ENCODE measurements at places on chromosomes 4 and X. TPM values are rescaled to one million over a fixed set of nuclear protein-coding genes. Genes with fewer than 3 reads are reported as not detected.

GLRA3 gene
- total RNA-seq: not detected

PLK4 gene
- total RNA-seq: 43.8 TPM

PAGE1 gene
- total RNA-seq: not detected

USP17L22 gene
- total RNA-seq: not detected

SMR3B gene
- total RNA-seq: not detected

SFRP2 gene
- not detected for total RNA-seq

CFI gene
- 0.35 TPM for total RNA-seq

RADX gene
- 7.1 TPM for total RNA-seq

FGFR3 gene
- 0.18 TPM for total RNA-seq

FSTL5 gene
- total RNA-seq: not detected

SORBS2 gene
- total RNA-seq: not detected

MAGEA6 gene
- total RNA-seq: not detected

NDST3 gene
- total RNA-seq: not detected

GRCh38 chr4:38905652-38906385 lies 38.2 kb downstream of the FAM114A1 start:
- DNase-seq: no peak

- peak; percentile 56 for DNase-seq
These were observed 3.5 kb upstream of the TMSB4X start for GRCh38 chrX:12971282-12972003.

DNA sequence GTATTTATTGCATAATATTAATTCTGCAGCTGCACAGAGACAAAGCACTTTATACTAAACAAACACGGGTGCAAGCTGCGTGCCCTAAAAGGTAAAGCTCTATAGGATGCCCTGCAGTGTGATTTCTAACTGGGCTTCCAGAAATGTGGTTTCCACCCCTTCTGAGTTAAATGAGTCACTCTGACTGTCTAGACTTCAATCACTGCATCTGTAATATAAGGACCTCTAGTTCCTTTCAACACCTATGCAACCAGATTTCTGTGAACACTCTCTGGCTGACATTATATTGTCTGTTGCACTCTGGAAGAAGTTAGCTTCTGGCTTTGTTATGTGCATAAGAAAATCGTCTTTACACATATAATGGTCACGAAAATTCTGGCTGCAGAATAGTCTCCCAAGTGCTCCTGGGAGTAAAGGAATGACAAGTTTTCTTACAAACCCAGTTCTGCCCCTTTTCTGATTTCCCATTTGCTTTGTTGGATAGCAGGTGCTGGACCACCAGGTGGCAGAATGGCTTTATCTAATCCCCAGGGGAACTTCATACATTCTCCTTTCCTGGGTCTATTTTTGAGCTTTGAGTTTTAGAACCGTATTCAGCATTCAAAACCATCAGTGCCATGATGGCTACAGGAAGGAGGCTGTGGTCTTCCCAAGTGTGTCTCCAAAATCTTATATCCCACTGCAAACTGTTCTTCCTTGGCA lies 842.2 kb downstream of the STIM2 start:
- DNase-seq: no peak

DNA sequence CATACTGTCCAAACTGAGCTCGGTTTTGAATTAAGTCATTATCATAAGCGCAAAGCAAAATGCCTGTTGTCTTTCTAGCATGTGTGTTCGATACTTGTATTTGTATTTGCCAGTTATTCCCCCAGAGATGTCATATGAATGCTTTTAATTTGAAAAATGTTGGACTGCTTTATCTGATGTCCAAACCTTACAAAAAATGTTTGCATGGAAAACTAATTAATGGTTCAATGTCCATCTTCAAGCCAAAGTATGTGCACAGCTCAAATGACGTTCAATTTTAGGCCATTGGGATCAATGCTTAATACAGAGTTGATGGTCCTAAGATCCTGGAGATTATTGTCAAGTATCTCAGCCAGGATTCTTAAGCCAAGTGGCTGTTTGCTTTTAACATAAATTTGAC lies 17.2 kb upstream of the HPGDS start:
- no peak for DNase-seq

GRCh38 chr4:162209706-162210105 lies 45.9 kb upstream of the FSTL5 start:
- no peak for DNase-seq

DNA sequence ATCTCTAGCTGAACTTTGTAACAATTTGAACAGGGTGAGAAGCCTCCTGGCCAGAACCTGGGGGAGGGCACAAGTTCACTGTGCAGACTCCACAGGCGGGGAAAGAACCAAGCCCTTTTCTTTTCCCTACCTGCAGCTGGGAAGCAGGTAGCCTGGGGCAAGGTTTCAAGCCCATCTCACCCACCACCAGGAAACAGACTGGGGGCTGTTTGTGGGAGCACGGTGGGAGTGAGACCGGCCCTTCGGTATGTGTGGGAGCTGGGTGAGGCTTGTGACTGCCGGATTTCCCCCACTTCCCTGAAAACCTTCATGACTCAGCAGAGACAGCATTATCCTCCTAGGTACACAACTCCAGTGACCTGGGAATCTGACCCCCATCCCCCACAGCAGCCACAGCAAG lies 211.7 kb downstream of the ZNF674 start:
- no peak for DNase-seq

DNA sequence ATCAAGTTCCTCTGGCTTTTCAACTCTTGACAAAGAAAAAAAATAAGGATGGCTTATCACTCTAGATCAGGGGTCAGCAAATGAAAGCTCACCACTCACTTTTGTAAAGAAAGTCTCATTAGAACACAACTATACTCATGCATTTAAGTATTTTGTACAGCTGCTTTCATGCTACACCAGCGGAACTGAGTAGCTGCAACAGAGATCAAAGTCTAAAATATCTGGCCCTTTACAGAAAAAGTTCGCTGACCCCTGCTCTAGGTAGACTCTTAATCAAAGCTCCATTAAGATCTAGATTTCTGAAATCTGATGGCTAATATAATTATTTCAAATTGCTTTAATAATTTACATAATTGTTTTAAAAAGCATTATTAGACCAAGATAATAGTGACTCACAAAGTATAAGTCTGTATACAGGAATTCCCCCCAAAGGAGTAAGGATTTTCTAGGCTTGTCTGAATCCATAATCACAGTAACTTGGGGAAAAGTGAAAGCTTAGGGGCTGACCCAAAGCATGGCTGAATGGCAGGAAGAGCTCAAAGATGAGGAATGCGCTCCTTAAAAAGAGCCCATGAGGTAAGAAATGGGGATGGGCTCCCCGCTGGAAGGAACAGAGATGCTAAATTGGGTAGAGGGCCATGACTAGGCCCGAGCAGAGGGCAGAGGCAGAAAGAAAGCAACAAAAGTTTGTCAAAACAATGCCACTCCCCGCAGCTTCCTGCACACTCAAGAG lies 140.3 kb downstream of the SH3KBP1 start:
- no peak for DNase-seq

DNA sequence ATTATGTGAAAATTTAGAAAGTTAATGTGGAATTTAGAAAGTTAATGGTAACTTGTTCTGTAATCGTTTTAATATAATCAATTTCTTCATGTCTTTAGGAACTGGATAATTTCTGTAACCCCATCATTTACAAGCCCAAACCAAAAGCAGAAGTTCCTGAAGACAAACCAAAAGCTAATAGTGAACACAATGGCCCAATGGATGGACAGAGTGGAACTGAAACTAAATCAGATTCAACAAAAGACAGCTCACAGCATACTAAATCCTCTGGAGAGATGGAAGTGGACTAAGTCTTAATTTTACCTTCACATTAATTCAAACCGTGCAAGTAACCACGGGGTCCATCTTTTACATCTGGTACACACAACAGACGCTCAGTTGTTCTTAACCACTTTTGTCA lies 48.1 kb upstream of the PLK4 start:
- no peak for DNase-seq

GRCh38 chrX:48083212-48083611 lies 11.8 kb upstream of the ZNF630 start:
- peak; percentile 54 for DNase-seq

- DNase-seq: no peak
These were observed 199.6 kb downstream of the VEGFC start for GRCh38 chr4:176592976-176593670.

DNA sequence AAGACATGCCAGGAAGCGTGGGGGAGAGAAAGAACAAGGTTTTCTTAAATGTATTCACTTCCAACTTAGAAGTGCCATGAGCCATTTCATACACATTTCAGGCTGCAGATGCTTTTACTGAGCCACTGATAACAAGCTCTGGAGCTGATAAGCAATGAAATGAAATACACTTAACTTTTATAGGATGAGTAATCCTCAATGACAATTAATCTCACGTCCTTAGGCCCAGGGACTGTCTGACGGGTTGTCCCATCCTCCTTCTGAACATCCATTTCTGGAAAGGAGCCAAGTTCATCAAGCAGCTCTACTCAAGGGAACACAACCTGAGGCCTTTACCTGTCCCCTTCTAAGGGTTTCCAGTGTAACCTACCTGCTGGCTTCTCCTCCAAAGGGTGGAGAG lies 121.2 kb downstream of the PARM1 start:
- no peak for DNase-seq

DNA sequence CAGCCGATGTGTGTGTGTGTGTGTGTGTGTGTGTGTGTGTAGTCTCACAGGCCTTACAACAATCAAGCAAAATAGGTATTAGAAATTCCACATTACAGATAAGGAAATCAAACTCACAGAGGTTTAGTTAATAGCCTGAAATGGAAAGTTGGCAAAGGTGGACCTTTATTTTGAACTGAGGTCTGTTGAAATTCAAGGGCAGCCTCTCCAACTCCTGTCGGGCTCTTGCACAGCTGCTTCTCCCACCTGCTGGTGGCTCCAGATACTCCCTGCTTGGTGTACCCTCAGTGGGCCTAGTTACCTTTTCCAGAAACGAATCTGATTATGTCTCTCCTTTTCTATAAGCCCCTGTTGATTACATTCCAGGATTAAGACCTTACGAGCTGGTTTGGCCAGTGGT lies 195.9 kb downstream of the MGST2 start:
- no peak for DNase-seq

- DNase-seq: no peak
These were observed 10.6 kb upstream of the CTSO start for GRCh38 chr4:155964016-155964891.

- DNase-seq: no peak
These were observed 46.6 kb downstream of the CXorf58 start for GRCh38 chrX:23954396-23954795.

GRCh38 chr4:174012886-174013259 lies 270.6 kb downstream of the FBXO8 start:
- no peak for DNase-seq

GRCh38 chr4:155249016-155249566 lies 40.7 kb downstream of the NPY2R start:
- DNase-seq: no peak

GRCh38 chrX:129665916-129666644 lies 11.3 kb upstream of the APLN start:
- no peak for DNase-seq

DNA sequence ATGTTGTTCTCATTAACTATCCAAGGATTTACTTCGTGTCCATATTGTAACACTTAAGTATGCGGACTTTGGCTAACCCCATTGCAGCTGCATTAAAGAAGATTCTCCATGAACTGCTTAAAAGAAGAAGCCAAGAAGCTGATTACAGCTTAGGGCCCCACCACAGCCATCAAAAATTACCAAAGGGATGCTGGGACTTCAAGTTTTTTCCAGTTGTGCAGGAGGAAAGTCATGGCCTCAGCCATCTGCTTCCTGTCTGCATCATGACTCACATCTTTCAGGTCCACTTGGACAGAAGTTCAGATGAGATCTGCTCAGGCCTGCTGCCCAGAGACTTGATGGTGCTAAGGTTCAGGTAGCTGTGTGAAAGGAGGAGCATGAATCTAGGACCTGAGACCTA lies 38.8 kb upstream of the CAPN6 start:
- DNase-seq: no peak

DNA sequence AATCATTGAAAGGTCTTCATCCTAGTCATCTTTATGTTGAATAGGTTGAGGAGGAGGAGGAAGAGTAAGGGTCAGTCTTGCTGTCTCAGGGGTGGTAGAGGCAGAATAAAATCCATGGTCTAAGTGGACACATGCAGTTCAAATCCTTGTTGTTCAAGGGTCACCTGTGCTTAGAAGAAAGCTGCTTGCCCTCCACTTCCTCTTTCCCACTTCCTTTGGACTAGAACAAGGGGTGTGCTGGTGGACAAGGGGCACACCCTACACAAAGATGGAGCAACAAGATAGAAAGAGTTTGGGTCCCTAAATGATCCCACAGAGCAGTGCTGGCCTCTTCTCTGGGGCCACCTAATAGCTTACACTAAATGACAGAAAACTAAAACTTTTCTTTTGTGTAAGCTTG lies 47.9 kb downstream of the HSD17B13 start:
- DNase-seq: no peak

DNA sequence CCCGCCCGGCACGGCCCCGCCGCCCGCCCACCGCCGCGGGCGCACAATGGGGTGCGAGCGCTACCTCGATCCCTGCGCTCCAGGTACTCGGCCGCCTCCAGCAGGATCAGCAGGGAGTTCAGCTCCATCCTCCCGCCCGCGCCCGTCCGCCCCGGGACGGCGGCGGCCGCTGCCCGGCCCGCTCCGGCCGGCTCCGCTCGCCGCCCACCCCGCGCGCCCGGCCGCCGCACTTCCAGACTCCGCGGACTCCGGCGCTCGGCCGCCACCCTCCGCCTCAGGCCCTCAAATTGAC lies at the start of gene MXD4:
MXD4 (minus strand) TSS at position 257 of the 292 bp plus-strand sequence; CDS start at position 128, 129 bp downstream.
- no peak for DNase-seq

GRCh38 chr4:121788896-121789295 lies 12.2 kb upstream of the EXOSC9 start:
- DNase-seq: no peak

DNA sequence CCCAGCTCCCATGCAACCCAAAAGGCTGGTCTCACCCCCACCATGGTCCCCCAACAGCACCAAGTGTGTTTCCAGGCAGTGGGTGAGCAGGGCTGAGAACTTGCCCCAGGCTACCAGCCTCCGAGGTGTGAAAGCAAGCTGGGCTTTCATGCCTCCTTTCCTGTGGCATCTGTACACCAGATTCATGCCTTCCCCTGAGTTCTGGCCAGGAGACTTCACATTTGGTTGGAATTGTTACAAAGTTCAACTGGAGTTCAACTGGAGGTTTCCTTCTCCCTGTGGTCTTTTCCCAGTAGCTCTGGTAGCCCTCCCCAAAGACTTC lies 77.6 kb upstream of the RAB40AL start:
- no peak for DNase-seq

DNA sequence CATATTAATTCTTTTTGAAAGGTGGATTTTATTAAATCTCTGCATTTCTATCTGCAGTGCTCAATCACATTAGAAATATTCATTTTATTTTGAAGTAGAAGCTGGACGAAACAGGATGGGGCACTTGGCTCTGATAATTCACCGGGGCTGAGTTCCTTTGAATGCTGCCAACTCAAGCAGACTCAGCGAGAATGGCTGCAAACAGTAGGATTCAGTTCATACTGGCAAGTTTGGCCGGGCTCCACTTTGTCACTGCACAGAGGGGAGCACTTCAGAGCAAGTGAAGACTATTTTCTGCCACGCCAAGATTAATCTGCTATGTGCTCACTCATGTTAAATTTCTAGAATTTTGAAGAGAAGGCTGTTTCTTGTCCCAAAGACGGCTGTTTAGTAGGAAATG lies 30.7 kb upstream of the KLHL8 start:
- no peak for DNase-seq

Measured in activated CD4-positive, alpha-beta memory T cell treated with anti-CD3 and anti-CD28 coated beads, Interleukin-2, amount 10 ng/mL, durations not matched to agents 7 days and 5 days (primary cell).